ENCODE measurements at places on chromosomes 1 and 21. TPM values are rescaled to one million over a fixed set of nuclear protein-coding genes. Genes with fewer than 3 reads are reported as not detected.

DNA sequence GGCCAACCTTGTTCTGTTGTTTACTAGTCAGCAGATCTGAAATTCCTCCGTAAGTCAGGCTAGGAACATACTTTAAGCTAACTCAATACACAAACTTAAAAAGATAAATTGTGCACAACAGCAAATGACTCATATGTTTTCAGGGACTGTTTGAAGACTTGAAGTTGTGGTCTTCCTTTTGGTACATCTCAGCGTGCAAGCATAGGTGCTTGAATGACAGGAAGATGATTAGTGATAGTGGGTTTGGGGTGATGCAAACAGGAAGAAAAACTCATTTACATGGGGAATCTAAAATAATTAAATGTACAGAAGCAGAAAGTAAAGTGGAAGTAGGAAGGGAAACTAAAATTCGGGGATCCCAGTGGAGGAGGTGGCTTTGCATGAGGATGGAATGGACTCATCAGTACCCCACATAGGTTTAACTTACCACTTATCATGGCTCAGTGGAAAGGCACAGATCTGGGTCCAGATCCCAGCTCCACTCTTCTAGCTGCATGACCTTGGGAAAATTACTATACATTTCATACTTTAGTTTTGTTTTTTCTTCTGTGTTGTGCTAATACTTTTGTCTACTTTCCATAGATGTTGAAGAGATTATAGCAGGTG, 122.3 kb downstream of the XCL2 start:
- no peak for DNase-seq

DNA sequence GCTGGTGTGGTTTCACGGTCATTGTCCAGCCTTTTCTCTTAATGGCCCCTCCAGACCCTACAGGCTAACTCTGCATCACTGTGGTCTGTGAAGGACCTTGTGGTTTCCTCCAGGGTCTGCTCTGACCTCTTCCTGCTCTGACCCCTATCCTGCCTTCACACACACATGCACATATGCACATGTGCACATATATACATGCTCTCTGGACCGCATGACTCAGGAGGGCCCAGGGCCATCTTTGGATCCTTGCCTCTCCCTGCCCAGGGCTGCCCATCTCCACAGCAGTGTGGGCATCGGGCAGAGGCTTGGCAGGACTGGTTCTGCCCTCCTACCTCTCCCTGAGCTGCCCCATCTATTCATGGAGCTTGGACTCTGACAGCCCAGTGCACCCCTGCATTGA, 510.9 kb downstream of the PTPRU start:
- DNase-seq, result no peak

GRCh38 chr21:45016031-45016405, 58.4 kb upstream of the ADARB1 start:
- DNase-seq, result no peak

DNA sequence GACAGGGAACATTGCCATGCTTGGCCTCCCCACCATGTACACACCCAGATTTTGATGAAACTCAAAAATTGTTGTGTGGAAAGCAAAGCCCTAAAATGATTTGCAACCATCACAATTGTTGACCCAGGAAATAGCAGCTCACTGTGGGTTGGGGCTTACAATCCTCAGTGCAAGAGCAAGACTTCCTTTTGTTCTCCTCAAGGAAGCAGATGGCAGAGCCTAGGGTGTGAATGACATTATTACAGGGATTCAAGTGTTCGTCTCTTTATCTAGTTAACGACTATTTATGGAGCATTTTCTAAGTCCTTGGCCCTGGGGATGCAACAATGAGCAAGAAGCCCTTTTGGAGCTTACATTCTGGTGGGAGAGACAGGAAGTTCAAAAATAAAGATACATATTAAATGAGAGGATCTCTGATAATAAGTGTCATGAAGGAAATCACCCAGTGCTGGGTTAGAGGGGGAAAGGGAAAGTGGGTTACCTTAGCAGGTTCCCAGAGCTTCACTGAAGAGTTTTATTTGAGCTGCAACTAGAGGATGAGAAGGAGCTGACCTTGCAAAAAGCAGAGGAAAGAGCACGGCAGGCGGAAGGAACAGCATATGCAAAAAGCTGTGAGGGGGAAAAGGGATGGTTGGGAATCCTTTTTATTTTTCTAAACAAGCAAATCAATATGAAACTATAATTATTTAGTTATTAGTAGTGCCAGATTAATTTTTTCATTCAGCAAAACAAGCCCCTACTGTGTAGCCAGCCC, 38.5 kb upstream of the ID3 start:
- no peak for DNase-seq

GRCh38 chr1:154557939-154558719, at the start of gene UBE2Q1:
Gene UBE2Q1, minus strand, starts transcription at chr1:154558662. Its CDS starts 109 bp downstream, at chr1:154558553.
- DNase-seq, result peak; percentile 72

- DNase-seq, result peak; percentile 78
Observed at GRCh38 chr1:177181631-177182291, 11.0 kb downstream of the BRINP2 start.

GRCh38 chr1:157131281-157131680, 6.9 kb downstream of the ETV3 start:
- no peak for DNase-seq

- no peak for DNase-seq
Observed at GRCh38 chr1:36693161-36693525, 210.4 kb upstream of the CSF3R start.

DNA sequence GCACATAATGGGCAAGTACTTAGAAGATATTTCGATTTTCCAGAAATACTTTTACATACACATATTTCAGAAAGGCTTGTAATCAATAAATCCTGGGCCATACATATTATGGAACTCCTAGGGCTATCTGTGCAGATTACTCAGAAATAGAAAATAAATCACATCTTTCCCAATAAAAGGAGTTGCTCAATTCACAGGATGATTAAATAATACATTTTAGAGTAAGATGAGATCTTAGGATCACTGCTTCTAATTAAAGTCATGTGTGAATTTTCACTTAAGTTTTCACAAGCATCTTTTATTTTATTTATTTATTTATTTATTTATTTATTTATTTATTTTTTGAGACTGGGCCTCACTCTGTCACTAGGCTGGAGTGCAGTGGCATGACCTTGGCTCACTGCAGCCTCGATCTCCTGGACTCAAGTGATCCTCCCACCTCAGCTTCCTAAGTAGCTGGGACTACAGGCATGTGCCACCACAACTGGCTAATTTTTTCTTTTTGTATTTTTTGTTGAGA, 144.2 kb downstream of the HIVEP3 start:
- DNase-seq, result no peak

- DNase-seq, result no peak
Observed at GRCh38 chr1:43757343-43758053, 50.2 kb downstream of the ST3GAL3 start.

DNA sequence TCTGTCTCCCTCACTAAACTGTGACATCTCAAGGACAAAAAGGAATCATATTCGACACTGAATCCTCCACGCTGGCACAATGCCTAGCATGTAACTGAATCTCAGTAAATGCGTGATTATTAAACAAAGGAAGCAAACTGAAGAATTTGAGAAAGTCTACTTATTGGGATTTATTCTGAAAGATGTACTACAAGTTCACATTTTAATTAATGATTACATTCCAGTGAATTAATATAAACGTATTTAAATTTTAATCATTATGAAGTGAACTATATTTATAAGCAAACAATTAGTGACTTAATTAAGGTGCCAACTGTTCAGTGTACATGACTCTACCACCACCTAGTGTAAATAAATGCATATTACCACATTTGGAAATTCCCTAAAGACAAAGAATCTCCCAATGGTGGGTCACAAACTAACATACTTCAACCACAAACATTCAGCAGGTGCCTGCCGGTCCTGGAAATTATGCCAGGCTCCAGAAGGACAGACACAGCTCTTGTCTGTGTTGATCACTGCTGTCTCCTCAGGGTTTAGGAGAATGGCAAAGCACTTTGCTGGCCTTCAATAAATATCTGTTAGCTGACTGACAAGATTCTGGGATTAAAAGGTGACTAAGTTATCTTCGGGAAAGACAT, 56.3 kb downstream of the SMYD3 start:
- DNase-seq, result peak; percentile 13

GRCh38 chr1:113610372-113610771, 148.9 kb downstream of the PHTF1 start:
- no peak for DNase-seq

DNA sequence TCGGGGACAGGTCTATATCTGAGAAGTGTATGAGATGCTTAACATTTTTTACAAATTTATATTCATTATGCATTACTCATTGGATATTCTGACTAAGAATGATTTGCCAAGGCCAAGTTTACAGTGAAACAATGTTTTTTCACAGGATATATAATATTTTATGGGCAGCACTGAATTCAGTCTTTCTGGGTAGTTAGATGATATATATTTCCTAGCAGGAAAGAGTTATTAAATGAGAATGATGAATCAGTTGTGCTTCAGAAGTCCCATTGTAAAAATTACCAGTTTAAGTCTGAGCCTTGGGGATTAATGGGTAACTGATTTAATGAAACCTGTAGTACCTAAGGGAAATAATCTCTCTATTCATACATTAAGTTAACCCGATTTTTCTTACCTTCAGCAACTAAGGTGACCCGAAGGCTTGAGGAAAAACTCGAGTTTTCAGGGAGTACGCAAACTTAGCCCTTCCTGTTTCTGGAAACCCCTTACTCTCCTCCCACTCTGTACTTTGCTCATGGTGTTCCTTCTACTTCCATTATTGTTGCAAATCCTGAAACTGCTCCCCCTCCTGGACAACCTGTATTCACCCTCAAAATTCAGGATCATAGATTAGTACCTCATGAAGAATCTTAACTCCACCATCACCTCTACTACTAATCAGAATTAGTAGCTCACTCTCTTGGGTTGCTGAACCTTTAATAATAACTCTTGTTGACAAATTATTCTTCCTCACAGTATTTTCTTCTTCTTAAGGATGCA, 135.1 kb downstream of the AK5 start:
- DNase-seq, result no peak

- DNase-seq, result no peak
Observed at GRCh38 chr1:66431999-66432398, 102.0 kb upstream of the SGIP1 start.

DNA sequence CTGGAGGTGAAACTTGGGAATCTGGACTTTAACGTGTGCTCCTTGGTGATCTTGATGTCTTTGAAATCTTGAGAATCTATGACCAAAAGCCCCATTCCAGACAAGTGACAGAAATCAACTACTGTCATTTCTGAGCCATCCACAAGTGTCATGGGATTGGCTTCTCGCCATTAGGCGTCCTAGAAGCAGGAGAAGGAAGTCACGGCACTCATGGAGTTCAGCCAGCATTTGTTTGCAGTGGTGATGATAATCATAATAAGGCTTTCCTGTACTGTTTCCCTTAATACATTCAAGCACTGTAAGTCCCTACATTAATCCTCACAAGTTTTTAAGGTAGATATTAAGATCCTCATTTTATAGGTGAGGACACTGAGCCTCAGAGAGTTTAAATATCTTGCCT, 11.9 kb downstream of the F5 start:
- no peak for DNase-seq

DNA sequence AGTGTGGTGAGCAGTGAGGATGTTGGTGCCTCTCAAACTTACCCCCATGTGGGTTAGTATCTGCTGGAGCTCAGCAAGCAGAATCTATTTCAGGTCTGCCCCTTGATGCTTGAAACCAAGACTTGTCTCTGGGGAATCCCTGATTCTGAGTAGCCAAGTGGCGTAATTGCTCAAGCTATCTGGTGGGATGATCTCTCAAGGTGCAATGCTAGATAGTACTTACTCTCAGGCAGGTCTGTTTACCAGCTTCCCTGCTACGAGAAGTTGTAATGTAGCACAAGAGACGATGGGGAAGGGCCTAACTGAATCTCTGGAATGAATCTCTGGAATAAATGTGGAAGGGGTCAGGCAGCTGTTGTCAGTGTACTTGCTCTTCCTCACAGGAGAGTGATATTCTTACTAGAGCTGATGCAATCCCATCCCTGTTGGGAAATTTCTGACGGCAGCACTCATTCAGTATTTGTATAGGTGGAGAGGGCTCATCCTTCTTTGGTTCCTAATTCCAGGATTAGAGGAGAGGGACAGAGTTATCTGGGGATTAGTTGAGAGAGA, 65.4 kb downstream of the MACF1 start:
- DNase-seq, result peak; percentile 37

- no peak for DNase-seq
Observed at GRCh38 chr1:182118851-182119250, 57.3 kb upstream of the ZNF648 start.

GRCh38 chr1:172468296-172468695, 24.4 kb upstream of the PIGC start:
- no peak for DNase-seq

GRCh38 chr1:172845371-172845770, 186.5 kb downstream of the FASLG start:
- peak; percentile 11 for DNase-seq

DNA sequence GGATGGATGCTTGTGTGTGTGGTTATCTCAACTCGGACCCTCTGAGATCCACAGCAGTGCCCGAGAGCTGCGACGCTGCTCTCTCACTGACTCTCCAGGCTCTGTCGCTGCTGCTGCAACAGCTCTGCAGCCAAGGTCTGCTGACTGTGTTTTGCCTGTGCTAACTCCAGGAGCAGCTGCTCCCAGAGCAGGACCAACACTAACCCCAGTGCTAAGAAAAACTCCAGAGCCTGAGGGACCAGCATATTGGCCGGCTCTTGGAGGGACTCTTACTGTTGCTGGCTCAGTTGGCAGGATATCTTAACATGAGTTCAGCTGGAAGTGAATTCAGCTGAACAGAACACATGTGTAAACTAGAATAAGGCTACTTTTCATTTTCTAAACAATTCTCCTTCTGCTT, 4.4 kb downstream of the LCE2C start:
- no peak for DNase-seq

DNA sequence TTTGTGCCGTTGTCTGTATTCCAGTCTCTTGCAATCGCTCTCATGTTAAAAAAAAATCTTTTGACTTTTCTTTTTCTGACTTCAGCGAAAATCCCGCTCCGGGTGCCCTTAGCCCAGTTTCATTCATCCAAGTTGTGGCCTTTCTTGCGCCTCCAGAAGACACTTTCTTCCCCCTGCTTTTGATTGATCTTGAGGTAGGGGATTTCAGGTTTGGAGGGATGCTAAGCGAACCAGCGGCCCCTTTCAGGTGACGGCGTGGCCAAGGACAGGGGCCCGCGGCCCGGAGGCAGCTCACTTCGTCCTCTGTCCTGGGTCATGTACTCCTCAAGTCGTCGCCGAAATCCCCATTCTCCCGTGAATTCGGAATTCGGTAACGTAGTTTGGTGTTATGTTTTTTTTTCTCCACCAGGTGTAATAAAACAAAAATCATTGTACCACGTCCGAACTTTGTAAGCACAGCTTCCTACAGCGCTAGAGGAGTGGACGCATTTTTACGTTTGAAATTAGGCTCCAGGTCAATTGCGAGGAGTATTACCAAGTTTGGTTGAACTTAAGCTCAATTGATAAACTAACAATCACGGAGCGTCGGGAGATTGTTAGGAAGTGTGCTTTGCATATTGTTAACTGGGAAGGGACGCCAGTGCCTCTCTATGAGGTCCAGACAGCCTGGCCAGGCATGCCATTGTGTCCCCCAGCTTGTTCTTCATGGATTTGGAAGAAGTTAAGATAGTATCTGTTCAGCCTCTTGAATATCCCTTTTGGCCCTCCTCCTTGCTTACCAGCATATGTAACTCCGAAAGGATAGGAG, 1.1 kb downstream of the MRPS6 start:
- peak; percentile 27 for DNase-seq

DLGAP3 gene
- 1.0 TPM for polyA plus RNA-seq

KCNJ9 gene
- not detected for polyA plus RNA-seq

GIPC2 gene
- polyA plus RNA-seq, result 16.9 TPM

PAPPA2 gene
- 2.3 TPM for polyA plus RNA-seq

UMODL1 gene
- polyA plus RNA-seq, result 0.15 TPM

ATP1A4 gene
- 0.45 TPM for polyA plus RNA-seq

OLFM3 gene
- 2.7 TPM for polyA plus RNA-seq

CACNA1E gene
- polyA plus RNA-seq, result 0.95 TPM

RHD gene
- 0.19 TPM for polyA plus RNA-seq
